ENCODE measurements at places on chromosomes 2 and 18.

DNA sequence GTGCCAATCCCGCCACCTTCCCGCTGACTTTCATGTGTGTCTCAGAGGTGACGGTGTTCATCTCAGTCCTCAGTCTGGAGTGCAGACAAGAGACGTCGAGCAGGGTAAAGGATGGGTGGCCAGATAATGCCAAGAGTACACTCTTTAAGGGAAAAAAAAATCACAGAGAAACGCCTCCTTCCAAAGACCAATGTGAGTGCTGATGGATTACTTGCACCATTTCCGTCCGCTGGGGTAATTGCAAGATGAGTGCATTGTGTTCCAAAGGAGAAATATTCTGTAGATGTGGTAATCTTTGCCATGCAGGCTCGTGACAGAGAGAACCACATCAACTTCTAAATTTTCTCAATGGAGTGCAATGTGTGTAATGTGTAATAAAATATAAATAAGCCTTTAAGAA, 81.0 kb downstream of the KLHL29 start:
- peak; percentile 16 for DNase-seq

DNA sequence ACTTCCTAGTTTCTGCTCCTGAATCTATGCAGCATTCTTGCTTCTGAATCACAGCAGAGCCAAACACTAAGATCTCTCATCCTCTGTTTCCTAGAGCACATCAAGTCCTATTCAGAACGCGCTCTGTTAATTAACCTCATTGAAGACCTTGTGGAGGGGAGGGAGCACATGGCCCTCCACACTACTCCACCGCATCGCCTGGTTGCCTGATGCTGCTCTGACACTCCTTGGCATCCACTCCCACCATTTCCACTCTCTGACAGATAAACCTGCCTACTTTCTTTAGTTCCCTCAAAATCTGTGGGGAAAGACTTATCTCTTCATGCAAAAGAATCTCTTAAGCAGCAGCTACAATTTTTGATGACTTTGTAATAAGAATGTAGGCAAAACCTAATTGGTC, 802.3 kb upstream of the GYPC start:
- no peak for DNase-seq

- no peak for DNase-seq
Measured at GRCh38 chr18:62751977-62752376, 36.6 kb downstream of the PHLPP1 start.

- DNase-seq, result no peak
Measured at GRCh38 chr2:8408560-8409460, 273.0 kb upstream of the ID2 start.

DNA sequence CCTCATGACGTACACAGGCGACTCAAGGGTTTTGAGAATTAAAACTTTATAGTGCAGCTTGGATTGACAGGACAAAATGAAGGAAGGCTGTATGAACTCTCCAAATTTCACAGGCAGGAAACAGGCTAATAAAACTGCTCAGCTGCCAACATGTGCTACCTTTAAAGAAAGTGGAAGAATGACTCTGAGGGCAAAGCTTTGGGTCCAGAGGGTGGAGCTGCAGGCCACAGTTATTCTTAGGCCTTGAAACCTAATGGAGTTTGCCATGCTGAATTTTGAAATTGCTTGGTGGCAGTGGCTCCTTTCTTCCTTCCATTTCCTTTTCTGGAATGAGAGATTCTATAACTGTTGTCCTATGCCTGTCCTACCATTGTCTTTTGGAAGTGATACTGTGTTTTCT, 34.8 kb downstream of the HAT1 start:
- DNase-seq, result peak; percentile 9

DNA sequence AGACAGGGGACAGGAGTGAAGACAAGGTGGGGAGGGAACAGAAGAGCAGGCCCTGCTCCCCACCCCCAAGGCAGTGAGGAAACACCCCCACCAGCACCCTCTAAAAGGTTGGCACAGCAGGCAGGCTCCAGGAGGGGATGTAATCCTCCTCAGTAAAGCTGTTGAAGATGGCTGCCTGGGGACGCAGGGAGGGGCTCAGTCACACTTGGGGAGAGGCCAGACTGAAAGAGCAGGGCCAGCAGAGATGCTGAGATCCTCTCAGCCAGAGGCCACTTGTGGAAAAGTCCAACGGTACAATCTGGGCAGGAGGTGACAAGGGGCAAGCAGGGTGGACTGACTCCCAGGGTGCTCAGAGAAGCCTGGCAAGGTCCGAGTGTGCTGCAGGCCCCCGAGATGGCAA, 154.8 kb upstream of the ID2 start:
- DNase-seq, result no peak

- peak; percentile 7 for DNase-seq
Measured at GRCh38 chr2:221911321-221911720, 339.2 kb upstream of the EPHA4 start.

DNA sequence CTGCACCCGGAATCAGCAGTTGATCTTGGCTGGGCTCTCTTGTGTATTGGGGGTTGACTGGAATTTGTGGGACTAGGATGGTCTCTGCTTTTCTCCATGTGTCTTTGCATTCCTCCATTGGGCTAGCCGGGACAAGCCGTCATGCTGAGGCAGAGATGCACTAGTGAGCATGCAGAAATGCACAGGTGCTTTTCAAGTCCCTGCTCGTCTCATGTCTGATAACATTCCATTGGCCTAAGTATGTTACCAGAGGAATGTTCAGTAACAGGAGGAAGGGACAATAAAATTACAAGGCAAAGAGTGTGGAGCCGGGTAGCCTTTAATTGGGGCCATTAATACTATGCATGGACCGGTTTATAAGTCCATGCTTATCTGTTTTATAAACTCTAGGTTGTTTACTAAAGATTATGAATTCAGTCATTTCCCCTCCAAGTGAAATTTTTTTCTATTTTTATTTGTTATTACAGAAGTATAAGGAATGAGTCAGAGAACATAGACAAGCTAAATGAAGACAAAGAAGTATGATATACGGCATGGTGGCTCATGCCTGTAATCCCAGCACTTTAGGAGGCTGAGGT, 24.4 kb upstream of the AAK1 start:
- peak; percentile 58 for DNase-seq

DNA sequence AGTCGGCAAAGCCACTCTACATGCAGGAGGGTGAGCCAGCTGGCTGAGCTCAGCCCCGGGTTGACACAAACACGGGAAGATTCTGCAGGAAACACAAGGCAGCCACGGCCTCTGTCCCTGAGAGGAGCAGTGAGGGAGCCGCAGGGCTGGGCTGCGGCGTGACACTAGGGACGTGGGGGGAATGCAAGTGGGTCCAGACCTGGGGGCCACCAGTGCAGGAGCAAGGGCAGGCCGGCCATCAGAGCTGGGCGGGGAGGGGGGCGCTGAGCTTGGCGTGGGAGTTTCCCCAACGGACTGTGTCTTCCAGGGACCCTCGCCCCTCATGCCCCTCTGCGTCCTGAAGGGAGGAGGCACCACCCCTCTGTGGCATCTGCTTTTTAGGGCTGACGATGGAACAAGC, 12.0 kb upstream of the C1QL2 start:
- no peak for DNase-seq

DNA sequence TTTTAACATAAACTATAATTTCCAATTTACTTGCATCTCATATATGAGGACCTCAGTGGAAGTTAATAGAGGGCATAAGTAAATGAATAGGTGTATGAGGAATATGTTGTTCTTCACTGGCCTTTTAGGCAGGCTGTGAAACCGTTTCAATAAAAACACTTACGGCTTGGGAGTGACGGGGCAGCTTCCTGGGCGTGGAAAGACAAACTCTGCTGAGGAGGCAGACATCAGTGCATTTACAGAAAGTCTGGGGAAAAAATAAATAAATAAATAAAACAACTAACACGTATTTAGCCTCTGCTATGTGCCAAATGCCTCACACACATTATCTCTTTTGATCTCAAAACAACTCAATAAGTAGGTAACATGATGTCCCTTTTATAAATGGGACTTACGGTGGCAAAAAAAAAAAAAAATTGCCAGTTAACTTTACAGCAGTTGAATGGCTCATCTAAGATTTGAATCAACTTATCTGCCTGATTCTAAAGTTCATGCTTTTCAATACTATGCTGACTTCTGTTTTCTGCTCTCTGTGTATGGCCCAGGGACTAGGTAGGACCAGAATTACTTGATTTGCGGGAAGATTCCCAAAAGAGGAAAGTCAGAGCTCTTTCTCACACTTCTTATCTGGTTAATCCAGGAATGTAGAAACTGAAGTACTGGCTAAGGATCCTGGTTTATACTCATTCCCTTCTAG, 77.5 kb upstream of the LRATD1 start:
- DNase-seq, result no peak

DNA sequence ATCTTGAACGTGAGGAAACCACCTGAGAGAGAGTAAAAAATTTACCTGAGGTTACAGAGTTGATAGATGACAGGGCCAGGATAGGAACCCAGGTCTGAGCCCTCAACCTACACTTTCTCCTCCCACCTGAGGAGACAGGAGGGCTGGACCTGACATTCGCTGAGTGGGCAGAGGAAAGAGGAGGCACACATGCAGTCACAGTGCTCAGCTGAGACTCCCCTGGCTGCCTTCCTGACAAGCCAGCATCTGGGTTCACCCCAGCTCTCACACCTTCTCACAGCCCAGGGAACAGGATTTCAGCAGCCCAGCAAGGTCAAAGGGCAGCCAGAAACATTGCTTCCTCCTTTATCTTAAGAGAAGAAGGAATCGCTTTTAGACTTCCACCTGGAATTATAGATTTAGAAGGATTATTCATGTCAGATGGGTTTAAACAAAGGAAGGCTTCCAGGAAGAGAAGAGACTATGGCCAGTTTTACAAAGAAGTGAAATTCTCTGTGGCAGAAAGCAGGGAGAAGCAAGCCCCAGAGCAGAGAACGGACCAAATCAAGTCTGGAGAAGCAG, 18.1 kb upstream of the PKDCC start:
- no peak for DNase-seq

- no peak for DNase-seq
Measured at GRCh38 chr2:9673914-9674481, 43.2 kb upstream of the YWHAQ start.

GRCh38 chr2:157990173-157990572, 111.5 kb upstream of the UPP2 start:
- DNase-seq, result no peak

GRCh38 chr2:46943881-46944798, 28.5 kb upstream of the MCFD2 start:
- no peak for DNase-seq

DNA sequence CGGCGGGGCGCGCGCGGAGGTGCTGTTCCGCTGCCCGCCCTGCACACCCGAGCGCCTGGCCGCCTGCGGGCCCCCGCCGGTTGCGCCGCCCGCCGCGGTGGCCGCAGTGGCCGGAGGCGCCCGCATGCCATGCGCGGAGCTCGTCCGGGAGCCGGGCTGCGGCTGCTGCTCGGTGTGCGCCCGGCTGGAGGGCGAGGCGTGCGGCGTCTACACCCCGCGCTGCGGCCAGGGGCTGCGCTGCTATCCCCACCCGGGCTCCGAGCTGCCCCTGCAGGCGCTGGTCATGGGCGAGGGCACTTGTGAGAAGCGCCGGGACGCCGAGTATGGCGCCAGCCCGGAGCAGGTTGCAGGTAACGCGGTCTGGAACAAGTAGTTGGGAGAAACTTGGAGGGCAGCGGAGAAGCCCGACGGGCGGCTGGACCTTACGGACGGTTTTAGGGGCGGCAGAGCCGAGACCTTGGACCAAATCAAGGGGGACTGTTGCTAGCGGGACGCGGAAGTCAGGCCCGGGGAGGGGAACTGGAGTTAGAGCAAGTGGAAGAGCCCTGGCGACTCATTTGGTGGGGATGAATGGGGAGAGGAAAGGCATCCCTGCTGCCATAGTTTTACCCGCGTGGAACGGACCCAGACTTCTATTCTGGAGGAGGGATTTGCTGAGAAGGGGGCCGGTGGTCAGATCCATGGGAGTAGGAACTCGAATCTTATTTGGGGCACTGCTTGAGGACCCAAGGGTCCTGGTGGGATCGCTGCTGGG, 573 bp downstream of the IGFBP2 start:
- DNase-seq, result no peak

- DNase-seq, result no peak
Measured at GRCh38 chr18:6210349-6211173, 204.2 kb downstream of the L3MBTL4 start.

DNA sequence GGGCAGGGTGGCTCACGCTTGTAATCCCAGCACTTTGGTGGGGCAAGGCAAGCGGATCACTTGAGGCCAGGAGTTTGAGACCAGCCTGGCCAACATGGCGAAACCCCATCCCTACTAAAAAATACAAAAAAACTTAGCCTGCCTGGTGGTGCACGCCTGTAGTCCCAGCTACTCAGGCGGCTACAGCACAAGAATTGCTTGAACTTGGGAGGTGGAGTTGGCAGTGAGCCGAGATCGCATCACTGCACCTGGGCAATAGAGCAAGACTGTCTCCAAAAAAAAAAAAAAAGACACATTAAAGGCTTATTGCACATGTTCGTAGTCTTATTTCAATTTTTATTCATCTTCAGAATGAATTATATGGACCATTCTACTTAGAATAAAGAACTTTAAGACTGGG, 110.2 kb downstream of the BMPR2 start:
- no peak for DNase-seq

- DNase-seq, result no peak
Measured at GRCh38 chr2:127000937-127001336, 102.2 kb downstream of the TEX51 start.

DNA sequence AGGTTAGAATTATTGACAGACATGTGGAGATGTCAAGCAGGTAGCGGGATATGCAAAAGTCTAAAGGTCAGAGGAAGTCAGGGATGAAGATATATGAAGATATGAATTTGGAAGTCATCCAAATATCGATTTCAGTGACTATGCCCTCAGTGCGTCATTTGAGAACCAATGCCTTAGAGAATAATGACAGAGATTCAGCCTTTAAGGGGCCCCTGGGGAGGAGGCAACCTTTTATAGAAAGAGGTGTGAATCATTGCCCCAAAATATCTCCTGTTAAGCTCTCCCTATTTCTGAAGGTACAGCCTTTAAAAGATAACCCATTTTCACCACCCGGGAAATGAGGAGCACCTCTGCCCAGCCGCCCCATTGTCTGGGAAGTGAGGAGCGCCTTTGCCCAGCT, 223.4 kb downstream of the NCKAP5 start:
- DNase-seq, result no peak

- DNase-seq, result no peak
Measured at GRCh38 chr18:57940166-57940660, 103.8 kb upstream of the NEDD4L start.

DNA sequence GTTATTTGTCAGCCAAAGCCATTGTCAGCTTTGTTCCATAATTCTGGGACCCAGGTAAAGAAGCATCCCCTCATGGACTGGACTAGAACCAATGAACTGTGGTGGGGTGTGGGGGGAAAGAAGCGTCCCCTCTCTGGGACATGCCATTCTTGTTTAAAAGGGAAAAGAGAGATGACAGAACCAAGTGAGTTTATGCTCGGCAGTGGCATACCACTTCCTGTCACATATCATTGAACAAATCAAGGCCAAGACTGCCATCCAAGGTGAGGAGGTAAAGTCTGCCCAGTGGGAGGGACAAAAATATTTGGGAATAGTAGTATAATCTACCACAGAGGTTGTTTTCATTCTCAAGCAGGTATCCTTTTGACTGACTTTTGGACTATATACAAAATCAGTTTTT, 4.7 kb upstream of the GLS start:
- no peak for DNase-seq

DNA sequence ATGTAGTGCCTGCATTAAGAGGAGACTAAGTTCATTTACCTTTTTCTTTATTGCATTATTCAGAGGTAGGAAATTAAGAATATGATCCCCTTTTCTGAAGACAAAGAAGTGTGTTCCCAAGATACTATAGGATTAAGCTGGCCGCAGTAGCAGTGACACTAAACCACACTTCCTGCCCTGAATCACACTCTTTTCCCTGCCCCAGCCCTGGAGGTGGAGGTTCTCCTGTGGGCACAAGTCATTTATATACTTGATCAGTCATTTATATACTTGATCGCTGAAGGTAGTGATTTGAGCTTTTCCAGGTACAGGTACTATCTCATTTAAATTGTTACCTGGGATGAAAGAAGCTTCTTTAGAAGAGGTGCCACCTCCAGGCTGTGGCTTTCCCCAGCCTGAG, 78.6 kb downstream of the ARMC9 start:
- DNase-seq, result no peak
